ENCODE measurements at places on chromosomes 5 and 9.

GRCh38 chr5:118862596-118862995 lies 125.8 kb downstream of the DTWD2 start:
- no peak for DNase-seq

DNA sequence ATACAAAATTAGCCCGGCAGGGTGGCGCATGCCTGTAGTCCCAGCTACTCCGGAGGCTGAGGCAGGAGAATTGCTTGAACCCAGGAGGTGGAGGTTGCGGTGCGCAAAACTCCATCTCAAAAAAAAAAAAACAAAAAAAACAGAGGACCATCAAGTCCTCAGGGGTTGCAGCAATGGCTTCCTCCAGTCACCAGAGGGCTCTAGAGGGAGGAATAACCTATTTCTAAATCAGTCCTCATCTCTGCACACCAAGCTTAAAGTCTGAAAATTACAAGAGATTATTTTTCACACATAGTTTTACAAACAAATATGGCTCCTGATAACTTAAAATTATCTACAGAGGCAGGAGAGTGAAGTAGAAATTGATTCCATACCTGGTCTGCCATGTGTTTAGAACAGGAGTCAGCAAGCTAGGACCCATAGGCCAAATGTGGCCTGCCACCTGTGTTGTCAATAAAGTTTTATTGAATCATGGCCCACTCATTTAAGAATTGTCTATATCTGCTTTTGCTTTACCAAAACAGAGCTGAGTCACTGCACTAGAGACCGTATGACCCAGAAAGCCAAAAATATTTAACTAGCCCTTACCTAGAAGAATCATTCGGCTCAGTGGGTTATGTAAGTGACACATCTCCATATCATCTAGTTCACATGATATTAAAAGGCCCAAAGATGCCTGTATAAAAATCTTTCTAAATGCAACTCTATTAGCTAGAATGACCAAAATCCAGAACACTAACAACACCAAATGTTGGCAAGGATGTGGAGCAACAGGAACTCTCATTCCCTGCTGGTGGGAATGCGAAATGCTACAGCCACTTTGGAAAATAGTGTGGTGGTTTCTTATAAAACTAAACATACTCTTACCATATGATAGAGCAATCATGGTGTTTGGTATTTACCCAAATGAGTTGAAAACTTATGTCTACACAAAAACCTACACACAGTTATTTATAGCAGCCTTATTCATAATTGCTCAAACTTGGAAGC lies 207.7 kb downstream of the FRMD3 start:
- no peak for DNase-seq

GRCh38 chr9:111287127-111287526 lies 42.9 kb downstream of the OR2K2 start:
- no peak for DNase-seq

DNA sequence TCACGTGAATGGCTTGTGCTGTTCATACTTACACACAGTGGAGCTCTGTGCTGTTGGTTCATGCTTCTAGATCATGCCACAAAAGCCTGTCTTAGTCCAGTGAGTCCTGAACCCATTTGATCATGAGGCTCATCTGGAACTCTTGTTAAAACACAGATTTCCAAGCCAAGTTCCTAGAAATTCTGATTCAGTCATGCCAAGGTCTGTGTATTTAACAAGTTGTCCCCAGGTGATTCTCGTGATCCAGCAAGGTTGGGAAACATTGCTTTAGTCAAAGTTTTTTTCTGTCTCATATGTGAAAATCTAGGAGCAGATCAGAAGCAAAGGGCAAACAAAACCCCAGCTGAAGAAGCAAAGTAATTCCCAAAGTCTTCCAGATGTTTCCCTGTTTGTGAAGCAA lies 112.5 kb upstream of the GAS1 start:
- DNase-seq = no peak

- no peak for DNase-seq
These were observed 5.4 kb downstream of the CCNI2 start for GRCh38 chr5:132752581-132753125.

DNA sequence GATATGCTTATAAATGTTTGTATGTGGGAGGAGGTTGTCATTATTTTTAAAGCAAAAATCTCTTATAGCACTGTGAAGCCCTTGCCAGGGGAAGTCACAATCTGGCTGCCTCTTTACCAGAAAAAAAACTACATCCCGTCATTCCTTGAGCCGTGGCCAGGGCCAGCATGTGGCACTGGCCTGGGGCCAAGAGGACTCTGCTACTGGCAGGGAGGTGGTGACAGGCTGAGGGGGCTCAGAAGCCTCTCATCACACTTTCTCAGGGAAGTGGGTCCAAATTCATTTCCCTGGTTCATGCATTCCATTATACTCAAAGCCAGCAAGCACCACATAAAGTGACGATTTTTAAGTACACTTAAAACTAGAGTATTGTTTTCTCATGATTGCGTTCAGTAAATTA lies 457.3 kb downstream of the ZNF608 start:
- DNase-seq = no peak

DNA sequence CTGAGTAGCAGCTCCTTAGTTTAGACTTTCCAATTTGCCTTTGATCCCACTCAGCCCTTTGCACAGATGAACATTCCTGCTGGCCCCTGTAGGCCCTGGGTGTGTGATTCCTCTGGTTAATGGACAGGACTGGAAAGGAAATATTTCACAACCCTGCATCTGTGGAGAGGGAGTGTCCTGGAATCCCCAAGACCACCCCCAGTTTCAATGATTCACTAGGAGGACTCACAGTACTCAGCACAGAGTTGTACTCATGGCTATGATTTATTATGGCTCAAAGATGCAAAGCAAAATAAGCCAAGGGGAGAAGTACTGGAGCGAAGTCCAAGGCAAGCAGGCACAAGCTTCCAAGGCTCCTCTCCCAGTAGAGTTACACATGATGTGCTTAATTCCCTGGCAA lies 42.4 kb upstream of the TJP2 start:
- DNase-seq = no peak

DNA sequence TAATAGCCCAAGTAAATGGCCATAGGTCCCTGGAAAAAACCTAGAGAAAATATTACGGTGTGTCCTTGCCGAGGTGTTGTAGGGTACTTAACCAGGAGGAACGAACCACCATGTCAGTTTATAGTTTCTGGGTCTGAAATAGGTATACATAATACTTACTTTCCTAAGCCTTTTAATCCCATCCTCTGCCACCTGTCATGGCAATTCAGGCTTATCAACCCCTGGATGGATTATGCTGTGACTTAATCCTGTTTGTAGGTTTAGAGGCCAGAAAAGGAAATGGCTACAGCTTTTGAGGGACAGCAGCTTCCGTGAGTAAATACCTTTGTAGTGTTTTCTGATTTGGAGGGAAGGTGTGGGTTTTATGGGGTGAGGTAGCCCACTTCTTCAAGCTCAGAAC lies 89.1 kb upstream of the PTPRD start:
- DNase-seq = no peak

GRCh38 chr9:107674721-107675277 lies 185.2 kb upstream of the KLF4 start:
- no peak for DNase-seq

GRCh38 chr5:103424453-103425205 lies 138.0 kb downstream of the NUDT12 start:
- no peak for DNase-seq

DNA sequence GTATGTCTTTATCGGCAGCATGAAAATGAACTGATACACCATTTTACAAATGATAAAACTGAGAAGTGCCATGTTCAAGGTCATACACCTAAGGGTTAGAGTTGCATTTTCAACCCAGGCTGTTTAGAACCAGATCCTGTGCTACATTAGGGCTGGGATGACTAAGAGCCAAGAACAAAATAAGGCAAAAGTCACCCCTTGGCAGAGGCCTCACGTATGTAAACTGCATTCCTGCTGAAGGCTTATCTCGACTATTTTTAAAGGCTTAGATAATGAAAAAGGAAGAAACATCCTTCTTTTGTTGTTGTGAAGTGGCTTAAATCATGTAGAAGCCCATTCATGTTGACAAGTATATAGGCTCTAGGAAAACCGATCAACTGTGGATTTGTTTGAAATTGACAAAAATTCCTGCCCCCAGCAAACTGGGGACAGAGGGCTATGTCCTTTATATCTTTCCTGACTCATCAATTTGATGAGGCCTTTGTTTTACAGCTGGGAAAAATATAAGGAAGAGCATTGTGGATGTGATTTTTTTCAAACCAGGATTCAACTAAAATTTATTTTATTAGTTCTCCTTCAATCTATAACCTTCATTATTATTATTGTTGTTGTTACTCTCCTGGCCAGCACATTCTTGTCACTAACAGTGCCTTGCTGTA lies 196.5 kb downstream of the SNX18 start:
- DNase-seq = no peak

DNA sequence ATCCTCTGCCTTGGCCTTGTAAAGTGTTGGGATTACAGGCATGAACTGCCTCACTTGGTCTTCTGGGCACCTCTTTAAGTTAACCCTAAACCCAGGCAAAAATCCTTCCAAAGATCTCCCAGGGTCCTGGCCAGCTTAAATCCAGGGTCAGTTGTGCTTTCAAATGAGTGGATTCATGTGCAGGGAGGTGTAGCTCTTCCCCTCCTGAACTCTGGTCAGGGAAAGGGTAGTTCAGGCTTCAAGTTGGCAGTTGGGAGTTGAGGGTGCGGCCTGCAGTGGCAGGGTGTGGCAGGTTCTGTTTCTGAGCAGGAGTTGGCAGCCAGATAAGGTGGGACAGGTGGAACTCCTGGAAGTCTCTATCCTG lies 3.6 kb downstream of the HNRNPAB start:
- DNase-seq = no peak

DNA sequence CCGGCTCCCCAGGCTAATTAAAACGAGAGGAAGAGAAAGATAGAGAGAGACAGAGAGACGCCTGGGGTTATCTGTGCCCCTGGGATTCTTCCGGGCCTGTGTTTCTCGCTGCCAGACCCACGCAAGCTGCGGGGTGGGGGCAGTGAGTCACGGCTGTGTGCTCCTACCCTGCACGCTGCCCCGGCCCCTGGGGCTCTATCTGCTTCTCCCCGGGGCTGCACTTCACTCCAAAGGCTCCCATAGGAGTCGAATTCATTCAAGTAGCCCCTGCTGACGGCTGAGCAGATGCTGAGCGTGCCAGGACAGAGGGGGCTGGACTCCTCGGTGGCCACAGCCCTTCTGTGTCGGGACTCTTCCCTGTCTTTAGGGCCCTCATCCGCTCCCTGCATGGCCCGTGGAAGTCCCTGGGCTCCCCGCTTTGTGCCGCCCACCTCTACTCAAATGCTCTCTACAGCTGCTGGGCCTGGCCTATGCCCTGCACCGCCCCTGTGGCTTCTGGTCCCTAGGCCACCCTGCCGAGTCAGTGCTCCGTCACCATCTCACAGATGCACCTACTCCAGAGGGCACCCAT lies 22.8 kb downstream of the SARDH start:
- no peak for DNase-seq

DNA sequence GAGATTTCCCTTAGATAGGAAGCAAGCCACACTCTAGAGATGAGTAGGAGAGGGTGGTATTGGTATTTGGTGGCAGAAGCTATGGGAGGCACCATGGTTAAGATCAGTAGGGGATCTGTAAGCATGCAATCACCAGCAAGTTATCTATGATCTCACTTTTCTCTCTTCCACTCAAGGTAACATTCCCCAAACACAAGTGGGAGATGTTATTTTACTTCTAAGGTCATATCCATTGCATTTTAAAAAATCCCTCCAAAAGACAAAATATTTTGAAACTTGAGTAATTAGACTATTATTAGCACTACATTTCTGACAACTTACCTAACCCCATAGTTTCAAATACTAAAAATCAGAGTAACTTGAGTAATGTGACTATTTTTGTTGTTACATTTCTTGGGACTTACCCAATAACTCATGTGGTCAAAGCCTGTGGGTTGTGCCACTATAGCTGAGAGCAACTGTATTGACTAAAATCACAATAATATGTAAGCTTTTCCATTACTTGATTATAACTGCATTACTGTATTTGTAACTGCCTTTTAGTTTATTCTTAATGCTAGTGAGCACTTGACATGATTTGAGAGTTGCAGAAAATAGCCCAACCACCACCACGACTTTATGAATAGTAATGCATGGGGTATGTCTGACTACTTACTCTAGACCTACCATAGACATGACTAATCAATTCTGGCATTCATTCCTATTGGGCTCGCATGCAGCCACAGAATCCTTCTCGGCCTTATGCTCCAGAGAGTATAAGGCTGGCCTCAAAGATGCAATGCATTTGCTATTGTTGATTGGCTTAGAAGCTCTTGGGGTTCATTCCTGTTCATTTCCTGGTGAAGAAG lies 264.7 kb downstream of the TRIM32 start:
- DNase-seq = no peak

GRCh38 chr5:74073257-74073656 lies 447.3 kb downstream of the ARHGEF28 start:
- DNase-seq = no peak

- no peak for DNase-seq
These were observed 3.8 kb downstream of the P4HA2 start for GRCh38 chr5:132223861-132224260.

GRCh38 chr9:37251452-37251851 lies 131.1 kb downstream of the ZCCHC7 start:
- DNase-seq = no peak

DNA sequence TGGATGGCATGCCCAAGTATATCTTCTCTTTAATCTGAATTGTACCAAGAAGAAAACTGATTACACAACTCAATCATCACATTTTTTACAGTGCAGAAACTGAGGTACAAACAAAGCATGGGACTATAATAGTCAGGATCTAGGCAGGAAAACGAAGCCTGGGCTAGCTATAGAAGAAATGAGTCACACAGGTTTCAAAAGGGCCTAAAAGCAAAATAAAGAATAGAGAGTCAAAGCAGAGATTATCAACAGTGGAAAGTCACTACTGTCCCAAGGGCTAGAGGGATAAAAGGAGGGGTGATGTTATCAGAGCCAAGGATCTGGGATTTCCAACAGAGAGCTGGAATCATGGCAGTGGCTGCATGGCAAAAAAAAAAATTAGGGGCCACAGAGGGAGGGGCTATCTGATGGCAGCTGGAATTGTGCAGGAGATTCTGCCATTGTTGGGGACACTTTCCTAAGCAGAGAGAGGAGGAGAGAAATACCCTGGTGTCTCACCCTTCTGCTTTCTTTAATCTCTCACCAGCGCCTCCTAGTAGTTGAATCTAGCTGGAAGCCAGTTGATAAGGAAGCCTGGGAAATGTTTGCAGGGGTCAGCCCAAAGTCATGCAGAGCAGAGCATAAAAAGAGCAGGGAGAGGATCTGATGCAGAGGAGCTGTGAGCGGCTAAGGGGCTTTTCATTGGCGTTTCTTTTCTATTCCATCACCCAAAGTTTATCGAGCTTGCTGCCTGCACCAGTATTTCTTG lies 343.2 kb downstream of the ACTL7B start:
- no peak for DNase-seq
